Stimulated activated CD8-positive, alpha-beta memory T cell treated with anti-CD3 and anti-CD28 coated beads, Interleukin-4, amount 100 ng/mL, for 24 hours (primary cell): ENCODE measurements at places on chromosomes 16 and 17.
A peak's percentile ranks its signal among the peaks of the same experiment; 100 is the strongest.

DNA sequence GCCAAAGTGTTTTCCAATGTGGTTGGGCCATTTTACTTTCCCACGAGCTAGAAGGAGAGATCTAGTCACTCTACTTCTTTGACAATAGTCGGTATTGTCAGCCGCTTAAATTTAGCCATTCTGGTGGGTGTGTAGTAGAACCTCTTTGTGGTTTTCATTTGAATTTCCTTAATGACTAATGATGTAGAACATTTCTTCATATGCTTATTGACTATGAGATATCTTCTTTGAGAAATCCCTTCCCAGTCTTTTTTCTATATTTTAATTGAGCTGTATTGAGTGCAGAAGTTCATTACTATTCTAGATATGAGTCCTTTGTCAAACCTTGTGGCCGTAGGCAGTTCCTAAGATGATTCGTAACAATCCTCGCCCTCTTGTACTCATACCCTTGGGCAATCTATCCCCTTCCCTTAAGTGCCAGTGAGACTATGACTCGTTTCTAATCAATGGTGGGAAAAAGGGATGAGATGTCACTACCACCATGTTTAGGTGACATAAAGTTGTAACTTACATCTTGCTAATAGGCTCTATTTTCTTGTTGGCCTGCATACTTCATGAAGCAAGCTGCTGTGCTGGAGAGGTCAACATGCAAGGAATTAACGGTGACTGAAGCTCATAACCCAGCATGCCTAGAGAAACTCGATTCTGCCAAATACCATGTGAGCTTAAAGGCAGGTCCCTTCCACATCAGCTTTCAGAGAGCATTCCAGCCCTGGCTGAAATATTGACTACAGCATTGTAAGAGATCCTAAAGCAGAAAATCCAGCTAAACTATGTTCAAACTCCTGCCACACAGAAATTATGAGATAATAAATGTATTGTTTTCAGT is 817.9 kb upstream of the SOX9 start:
- DNase-seq, result no peak

DNA sequence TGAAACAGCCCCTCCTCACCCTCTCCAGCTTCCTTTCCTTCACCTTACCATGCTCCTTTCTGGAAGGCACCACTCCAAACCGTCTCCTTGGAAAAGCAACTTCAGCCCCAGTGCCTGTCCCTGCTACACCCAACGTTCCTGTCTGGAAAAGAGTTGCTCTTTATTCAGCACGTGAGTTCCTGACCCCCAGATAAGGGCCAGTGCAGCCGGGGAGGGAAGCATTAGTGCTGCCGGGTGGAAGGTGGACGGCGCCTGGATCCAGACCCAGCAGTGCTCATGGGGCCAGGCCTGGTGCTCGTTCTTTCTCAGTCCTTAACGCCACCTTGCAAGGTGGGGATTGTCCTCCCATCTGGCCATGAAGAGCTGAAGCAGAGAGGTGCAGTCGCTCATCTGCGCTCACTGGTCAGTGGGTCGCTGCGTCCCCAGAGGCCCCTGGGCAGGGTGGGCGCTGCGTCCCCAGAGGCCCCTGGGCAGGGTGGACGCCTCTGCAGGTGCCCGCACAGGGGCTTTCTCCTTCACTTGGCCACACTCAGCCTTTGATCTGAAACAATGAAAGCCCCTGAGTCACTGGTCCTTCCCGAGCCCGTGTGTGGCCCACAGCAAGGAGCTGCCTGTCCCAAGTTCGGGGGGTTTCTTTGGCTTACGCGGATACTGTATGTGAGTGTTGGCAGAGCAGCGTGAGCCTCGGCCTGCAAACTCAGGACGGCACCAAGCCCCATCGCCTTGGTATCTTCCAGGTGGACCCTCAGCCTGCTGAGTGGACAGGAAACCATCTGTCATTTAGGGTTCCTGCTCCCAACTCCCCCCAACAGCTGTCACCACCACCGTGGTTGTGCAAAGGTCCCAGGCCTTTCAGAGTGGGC is 117.1 kb downstream of the SEC14L1 start:
- no peak for DNase-seq

GRCh38 chr17:56690441-56691291 is 97.2 kb downstream of the NOG start:
- DNase-seq, result no peak

GRCh38 chr17:28688481-28688880 is 23.2 kb downstream of the PROCA1 start:
- DNase-seq, result no peak

DNA sequence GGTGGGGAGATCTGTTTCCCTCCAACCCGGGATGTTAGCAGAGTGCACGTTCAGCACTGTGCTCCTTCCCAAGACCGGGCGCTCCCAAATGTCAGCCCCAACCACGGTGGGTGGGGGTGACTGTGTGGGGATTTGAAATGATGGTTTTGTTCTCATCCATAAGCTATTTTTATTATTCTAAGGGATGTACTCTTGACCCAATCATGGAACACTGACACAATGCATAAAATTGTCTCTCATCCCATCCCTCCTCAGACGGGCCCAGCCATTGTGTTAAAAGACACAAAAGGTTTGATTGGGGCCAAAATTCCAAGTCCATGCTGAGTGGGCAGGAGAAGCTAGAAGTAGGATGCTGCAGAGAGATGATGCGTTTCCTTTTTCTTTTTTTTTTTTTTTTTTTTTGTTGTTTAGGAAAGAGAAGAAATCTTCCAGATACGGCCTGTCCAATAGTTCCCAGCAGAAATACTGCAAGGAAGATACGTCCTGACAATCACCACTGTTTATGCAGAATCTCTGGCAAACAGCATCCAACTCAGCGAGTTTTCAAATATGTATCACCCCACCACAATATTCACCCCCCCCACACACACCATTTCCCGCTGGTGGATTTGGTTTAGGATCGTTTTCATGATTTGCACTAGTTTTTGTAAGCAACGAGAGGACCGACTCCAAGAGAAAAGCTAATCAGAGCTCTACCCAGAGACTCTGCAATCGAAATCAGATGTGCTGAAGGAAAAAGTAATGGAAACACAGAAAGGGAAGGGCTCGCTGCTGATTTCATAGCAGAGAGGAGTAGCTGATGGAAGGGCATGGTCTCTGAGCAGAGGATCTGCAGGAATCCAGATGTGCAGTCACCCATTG is 163.5 kb upstream of the DYNLRB2 start:
- DNase-seq, result no peak

DNA sequence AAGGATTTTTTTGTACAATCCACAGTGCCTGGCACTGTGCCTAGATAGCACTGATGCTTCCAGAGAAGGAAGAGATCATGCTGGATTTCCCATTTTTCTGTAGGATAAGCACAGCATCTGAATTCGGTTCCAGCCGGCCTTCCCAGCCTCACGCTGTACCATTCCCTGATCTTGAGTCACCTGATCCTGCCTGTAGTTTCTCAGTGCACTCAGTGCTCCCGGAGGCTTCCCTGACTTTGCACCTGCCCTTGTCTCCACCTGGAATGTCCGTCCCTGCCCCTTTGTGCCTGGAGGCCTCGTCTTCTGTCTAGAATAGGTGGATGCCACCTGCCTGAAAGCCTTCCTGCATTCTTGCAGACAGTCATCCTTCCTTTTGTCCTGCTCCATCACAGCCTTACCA is 179.9 kb downstream of the CCDC182 start:
- no peak for DNase-seq

- no peak for DNase-seq
Observed at GRCh38 chr17:3761036-3761917, 37.6 kb downstream of the HASPIN start.

DNA sequence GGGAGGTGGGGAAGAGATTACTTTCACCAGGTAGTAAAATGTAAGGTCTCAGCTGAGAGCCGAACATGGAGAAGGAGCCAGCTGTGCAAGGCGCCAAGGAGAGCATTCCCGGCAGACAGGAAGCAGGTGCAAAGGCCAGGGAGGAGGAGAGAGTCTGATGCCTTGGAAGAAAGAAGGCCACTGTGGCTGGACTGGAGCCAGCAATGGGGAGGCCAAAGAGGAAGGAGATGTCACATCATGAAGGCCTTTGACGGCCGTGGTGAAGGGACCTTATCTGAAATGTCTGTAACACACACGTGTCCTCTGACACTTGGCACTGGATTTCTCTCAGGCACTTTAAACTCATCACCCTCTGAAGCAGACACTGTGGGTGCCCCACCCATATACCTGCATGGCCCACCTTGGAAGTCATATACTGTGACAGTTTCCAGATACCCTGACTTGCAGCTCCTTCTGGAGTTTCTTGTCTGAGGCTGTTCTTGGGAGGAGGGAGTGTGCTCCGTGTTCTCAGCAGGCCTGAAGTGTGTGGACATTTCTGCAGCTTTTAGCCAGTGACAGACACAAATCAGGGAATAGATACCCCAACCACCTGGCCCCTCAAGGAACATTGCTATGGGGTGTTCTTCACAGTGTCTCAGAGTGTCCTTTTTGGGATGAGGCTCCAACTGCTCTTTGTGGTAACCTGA is 1.9 kb upstream of the SLC5A2 start:
- no peak for DNase-seq

- no peak for DNase-seq
Observed at GRCh38 chr17:40317345-40317873, 8.4 kb downstream of the RARA start.

DNA sequence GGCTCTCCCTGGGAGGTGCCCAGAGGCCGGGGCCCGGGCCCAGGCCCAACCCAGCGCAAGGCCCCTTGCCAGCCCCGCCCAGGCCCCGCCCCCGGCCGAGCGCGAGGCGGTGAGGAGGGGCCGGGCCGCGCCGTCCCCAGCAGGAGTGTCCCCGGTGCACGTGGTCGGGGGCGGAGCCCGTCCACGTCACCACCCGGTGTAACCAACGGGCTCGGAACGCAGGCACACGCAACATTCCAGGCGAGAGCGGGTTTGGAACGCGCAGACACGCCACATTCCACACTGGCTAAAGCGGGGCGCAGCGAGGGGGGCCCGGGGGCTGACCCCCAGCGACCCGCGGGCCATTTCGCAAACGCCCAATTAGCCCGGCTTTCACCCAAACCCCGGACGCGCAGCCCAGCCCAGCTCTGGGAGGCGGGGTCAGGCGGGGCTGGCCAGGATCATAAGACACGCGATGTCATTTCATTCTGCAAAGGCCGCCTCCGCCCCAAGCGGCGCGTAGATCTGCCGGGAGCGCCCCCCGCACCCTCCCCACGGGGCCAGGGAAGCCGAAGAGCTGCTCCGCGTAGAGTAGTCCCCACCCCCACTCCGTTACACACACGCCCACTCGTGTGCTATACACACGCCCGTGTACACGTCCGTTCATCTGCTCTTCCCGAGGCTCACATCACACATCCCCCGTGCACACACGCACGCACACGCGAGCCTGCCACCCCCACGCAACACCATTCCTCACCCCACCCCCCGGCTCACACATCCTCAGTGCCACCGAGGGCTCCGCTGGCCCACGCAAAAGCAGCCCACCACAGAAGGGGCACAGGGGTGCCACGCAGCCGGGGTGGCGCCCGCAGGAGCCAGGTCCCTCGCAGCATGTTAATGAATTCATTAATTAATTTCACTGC is 1.0 kb downstream of the MNT start:
- peak; percentile 92 for DNase-seq

- DNase-seq, result no peak
Observed at GRCh38 chr17:32268734-32269288, 3.2 kb downstream of the RHBDL3 start.

GRCh38 chr16:630249-630814 is 453 bp upstream of the WFIKKN1 start:
- no peak for DNase-seq

- no peak for DNase-seq
Observed at GRCh38 chr17:79670537-79671084, 59.8 kb upstream of the RBFOX3 start.

- no peak for DNase-seq
Observed at GRCh38 chr16:48852951-48853350, 243.0 kb upstream of the N4BP1 start.

DNA sequence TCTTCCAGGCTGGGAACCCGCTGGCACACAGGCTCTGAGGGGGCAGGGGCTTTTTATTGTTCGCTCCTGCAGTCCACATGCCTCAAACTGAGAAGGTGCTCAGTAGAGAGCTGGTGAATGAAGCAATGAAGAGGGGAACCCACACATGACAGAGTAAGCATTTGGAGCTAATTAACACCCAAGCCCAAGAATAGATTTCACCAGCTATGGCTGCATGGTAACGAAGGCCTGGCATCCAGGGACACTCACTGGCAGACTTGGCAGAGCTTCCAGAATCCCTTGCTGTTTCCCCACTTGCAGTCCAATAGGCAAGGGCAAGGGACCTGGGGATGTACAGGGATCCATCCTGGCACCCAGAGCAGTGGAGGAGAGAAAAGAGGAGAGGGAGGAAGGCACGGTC is 12.2 kb downstream of the FLOT2 start:
- no peak for DNase-seq

- DNase-seq, result no peak
Observed at GRCh38 chr17:43373356-43373755, 25.4 kb upstream of the ARL4D start.

GRCh38 chr16:4654011-4654963 is 29.7 kb downstream of the MGRN1 start:
- DNase-seq, result no peak

- no peak for DNase-seq
Observed at GRCh38 chr16:67683767-67684166, 17.2 kb downstream of the C16orf86 start.

DNA sequence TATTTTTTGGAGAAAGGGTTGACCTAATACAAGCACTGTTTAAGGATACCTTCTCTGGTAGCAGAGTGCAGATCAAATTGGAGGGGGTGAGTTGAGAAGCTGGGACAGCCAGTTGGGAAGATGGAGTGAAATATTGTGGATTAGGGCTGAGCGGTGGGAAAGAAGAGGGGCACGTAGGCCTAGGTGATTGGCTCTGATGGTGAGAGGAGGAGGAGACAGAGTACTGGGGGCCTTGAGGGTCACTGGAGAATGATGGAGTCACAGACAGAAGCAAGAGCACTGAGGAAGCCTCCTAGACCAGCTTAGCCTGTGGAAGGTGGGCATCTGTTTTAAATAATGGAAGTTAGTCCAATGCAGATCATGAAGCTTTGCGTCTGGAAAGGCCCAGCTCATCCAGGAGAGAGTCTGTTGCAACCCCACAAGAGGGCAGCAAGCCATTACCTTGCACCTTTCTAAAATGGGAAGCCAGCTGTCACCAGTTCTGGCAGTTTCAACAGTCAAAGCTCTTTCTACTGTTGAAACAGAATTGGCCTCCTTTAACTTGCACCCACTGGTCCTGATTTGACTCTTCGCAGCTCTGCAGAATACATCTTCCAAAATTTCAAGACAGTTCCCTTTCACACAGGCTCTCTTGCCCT is 11.8 kb downstream of the SLC9A5 start:
- DNase-seq, result no peak

- DNase-seq, result no peak
Observed at GRCh38 chr17:79335456-79335855, 260.8 kb downstream of the ENGASE start.
